Stimulated activated CD8-positive, alpha-beta memory T cell treated with anti-CD3 and anti-CD28 coated beads, Interleukin-2, amount 100 ng/mL, for 1 hour (primary cell): ENCODE measurements at places on chromosomes 5 and 9.

DNA sequence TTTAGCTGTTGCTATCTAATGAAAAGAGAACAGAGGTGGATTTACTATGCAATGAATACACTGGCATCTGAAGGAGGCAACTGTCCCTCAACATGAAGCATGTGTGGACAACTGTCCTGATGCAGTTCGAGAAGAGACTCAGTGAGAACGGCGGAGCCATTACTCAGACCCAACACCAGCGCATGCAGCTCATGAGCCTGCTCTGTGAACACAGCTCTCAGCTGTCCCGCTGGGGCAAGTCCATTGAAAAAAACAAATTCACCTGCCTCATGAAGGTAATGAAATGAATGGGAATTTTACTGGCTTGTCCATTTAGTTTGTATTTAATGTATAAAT lies 78.8 kb downstream of the SPTLC1 start:
- no peak for DNase-seq

DNA sequence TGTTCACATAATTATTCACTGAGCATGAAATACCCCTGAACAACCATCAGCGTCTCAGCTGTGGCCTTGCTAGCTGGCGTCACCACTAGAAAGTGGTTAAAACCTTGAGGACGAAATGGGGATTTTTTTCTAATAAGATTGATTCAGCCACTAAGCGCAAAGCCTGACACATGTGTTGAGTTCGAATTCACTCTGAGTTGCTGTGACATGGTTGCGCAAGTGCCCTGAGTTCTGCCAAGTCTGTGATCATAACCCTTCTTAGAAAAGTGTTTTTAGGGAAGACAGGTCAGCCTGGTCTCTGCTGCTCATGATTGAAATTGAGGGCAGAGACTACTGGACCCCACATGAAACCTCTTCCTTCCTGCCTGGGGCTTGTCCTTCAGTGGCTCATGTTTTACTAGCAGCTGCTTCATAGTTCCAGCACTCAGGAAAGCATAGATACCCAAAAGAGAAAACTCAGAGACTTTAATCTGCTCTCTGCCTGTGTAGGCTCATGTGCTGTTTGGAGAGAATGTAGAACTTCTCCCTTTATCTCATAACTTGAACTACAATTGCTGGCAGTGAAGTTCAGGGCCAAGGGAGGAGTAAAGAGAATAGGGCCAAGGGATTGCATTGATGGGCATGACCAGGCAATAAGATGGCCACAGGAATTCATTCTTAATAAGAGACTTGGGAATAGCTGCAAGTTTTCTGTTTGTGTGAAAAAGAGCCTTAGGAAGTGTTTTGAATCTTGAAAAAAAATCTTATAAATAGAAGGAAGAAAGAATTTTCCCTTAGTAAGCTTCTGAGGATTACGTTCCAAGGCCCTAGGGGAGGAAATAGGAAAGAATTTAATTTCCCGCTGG lies 66.8 kb upstream of the CXCL14 start:
- no peak for DNase-seq

DNA sequence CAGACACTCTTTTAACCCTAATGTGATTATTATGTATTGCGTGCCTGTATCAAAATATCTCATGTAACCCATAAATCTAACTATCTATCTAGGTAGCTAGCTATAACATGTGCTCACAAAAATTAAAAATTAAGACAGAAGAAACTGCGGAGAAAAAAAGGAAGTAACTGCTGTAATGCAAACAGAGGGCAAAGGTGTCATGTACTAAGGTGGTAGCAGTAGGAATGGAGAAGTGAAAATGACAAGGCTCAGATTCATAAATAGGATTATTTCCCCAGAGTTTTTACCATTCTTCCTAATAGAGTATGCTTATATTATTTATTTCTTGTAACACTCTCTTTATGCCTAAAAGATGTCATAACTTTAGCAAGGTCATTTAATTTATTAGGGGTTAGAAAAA lies 1527.5 kb upstream of the C9orf72 start:
- no peak for DNase-seq

- no peak for DNase-seq
These were observed 222.0 kb downstream of the MAN2A1 start for GRCh38 chr5:109911731-109912130.

DNA sequence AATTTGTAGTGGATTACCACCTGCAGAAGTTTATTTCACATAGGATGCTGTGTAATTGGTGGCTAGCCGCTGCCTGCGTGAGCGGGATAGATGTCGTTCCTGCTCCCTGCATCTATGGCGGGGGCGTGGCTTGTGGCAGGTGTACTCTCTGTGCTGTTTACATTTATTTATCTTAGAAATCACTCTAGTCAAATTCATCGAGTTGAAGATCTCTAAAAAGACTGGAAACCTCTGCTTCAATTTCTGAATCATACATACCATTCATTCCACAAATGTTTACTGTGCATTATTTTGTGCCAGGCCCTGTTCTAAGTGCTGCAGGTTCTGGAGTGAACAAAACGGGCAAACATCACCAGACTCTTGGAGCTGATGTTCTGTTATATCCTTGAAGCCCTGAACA lies 11.9 kb downstream of the ROPN1L start:
- no peak for DNase-seq

DNA sequence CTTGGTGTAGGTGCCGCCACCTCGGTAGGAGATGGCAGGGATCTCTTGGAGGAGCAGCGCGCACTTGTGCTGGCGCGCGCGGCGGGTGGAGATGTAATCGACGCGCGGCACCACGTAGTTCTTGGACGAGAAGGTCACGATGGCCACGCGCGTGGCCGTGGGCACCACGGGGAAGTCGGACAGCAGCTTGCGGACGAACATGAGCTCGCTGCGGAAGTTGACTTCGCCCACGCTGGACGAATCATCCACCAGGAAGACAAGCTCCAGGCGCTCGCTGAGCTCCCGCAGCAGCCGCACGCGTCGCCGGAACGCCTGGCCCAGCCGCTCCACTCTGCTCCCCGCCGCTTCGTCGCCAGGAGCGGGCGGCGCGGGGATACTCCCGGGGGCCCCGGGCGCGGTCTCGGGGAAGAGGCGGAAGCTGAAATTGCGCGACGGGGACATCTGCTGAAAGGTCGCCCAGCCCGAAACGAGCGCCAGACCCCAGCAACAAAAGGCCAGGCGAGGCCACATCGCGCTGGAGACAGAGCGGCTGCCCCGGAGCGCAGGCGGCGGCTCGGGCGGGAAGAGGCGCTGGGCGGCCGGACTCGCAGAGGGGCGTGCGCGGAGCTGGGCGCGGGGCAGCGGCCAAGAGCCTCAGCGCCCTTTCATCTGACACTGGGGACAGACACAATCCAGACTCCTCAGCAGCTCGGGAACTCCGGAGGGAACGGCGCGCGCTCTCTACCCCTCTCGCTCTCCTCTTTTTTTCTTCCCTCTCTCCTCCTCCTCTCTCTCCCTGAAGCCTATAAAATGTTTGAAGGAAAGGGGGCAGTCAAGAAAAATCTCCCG lies at the start of gene SVEP1:
SVEP1 (minus strand) TSS at position 708 of the 828 bp plus-strand sequence; CDS start at position 510, 198 bp downstream.
- no peak for DNase-seq

DNA sequence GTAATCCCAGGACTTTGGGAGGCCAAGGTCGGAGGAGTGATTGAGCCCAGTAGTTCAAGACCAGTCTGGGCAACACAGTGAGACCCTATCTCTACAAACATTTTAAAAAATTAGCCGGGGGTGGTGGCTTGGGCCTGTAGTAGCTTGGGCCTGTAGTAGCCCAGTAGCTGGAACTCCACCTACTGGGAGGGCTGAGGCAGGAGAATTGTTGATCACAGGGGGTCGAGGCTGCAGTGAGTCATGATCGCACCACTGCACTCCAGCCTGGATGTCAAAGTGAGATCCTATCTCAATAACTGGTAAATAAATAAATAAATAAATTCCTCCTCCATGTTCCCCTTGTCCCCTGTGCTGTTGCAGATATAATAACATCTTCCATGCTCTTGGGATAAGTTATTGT lies 14.3 kb downstream of the VCAN start:
- DNase-seq = no peak

- DNase-seq = no peak
These were observed 3.8 kb upstream of the ORM1 start for GRCh38 chr9:114319147-114319546.

DNA sequence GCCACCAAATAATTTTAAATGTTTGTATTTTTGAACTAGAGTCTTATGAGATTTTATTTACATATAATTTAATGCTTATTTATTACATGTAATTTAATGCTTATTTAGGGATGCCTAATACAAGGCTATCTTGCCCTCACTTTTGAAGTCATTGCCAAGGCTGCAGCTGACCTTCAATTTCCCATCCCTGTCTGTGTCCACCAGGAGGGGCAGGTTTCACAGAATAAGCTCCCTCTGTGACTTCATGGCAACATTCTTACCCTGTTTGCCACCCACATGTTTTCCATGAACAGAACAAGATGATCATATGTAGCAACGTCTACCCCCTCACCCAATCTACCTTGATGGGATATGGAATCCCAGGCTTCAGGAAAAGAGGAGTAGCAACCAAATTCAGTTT lies 27.0 kb downstream of the C5 start:
- no peak for DNase-seq
